ENCODE measurements at places on chromosomes 12 and 14.

DNA sequence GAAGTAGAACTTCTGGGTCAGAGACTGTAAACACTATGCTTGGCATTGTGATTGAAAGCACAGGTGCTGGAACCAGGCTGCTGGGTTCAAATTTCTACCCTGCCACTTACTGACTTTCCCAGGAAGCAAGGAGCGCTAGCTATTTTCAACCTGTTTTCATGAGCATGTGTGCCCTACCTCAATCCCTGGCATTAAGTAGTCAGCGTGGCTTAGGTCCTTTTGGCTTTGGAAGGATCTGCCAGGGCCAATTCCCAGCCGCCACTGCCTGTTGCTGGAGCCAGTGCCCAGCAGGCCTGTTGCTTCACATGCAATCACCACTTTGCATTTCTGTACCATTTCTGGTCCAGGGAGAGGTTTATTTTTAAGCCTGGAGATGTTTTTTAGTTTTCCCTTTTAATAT is 196.3 kb downstream of the TRHDE start:
- no peak for DNase-seq

DNA sequence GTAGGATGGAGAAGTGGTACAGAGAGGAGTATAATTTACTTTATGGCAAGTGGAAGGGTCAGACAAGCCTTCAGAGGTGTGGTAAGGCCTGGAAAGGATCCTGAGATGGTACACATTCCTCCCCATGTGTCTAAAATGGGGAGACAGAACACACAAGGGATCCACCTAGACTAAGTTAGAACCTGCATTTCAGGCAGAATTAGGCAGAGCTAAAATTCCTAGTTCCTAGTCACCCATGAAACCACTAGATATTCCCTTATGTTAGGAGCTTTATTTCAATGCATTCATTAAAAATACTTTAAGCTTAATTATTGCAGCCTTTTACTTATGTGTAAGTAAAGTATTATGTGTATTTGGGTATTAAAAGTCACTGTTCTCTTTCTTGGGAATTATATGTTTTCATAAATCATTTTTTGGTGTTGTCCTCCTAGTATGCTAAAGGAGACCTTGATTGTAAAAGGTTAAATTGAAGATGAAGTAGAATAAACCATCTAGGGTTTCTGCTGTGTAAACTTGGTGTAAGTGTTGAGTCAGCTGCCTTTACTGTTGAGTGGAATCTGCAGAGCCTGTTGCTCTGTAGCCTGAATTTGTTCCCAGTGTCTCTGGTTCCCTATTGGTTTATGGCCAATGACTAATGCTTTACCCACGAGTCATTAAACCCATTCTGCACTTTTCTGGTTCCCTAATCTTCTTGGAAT is 423.2 kb downstream of the ATP23 start:
- DNase-seq, result no peak

DNA sequence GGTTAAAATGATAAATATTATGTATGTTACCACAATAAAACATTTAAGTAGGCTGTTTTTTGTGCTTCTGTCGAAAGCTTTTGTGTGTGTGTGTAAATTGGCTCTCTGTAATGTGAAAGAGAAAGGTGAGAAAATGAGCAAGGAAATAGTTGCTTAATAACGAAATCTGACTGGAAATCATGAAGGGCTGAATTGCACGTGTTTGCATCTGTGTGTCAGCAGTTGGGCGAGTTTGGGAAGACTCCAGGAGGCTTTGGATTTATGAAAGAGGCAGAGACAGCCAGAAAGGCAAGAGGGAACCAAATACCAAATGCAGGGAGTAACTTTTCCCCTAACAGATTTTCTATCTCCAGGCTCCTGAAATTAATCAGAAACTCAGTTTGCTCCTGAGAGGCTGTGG is 47.2 kb upstream of the PLEKHG3 start:
- no peak for DNase-seq

DNA sequence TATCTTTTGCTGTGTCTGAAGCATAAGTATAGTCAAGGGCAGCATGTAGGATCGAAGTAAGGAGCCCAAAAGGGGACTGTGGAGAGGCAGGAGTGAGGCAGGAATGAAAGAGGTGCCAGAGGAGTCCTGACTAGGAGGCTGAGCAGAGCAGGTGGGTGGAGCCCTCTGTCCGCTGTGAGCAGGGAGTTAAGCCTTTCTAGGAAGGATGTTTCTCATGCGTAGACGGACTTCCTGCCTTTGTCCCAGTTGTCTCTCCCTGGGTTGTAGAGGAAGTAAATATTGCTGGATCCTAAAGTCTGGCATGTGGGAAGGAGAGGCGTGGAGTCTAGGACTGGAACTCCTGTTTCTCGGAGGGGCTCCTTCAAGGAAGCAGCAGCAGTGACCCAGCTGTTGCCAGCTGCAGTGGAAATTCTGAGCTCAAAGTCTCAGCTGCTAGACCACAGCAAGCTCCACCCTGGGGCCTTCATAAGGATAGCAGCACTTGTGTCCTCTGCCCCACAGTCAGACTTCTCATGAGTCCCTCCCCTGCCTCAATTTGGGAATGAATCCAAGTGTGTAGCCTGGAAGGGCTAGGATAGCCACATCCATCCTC is 44.0 kb downstream of the RBMS2 start:
- no peak for DNase-seq

DNA sequence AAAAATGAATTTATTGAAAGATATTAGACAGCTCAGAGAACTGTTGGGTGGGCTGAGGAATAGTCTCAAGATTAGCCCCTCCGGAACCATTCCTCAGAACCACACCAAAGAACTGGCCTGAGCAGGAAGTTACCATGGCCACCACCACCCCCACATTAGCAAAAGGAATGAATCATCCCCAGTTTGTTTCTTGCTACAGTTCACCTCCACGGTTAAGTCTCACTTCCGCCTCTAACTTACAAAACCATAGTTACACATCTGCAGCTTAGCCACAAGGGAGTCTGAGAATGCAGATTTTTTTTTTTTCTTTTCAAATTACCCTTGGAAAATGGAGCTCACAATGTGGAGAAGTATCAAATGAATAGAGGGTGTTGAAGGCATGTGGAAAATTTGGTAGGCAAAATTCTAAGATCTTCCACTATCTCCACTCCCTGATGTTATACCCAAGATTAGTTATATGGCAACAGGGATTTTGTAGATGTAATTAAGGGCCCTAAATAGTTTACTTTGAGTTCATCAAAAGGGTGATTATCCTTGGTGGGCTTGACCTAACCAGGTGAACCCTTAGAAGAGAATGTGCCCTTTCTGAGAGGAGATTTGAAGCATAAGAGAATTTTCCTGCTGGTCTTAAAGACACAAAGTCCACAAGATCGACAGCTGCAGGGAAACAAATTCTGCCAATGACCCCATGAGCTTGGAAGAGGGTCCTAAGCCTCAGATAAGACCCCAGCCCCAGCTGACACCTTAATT is 129.8 kb upstream of the KRR1 start:
- DNase-seq, result peak; percentile 17

GRCh38 chr12:104761091-104761490 is 197.0 kb downstream of the SLC41A2 start:
- no peak for DNase-seq

- no peak for DNase-seq
These were observed 116.3 kb downstream of the TMTC3 start for GRCh38 chr12:88258396-88258795.

GRCh38 chr12:99670635-99671034 is 23.1 kb downstream of the GARIN6 start:
- no peak for DNase-seq

- no peak for DNase-seq
These were observed 27.2 kb upstream of the CMAS start for GRCh38 chr12:22018860-22019259.

DNA sequence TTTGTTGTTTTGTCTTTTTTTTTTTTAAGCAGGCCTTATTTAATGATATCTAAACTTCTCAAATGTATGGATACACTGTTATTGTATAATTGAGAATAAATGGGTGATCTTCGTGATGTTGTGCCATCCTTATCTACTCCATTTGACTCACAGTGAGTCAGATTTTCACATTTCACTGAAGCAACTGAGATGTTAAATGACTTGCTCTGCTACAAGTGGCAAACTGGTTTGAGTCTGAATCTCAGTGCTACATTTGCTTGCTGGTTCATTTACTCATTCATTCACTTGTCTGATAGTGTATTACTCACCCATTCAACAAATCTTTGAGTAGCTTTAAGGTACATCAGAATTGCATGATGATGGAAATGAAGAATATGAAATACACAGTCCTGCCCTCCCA is 2.6 kb downstream of the KIAA0586 start:
- no peak for DNase-seq

GRCh38 chr12:108495054-108495453 is 20.0 kb upstream of the FICD start:
- DNase-seq, result no peak

DNA sequence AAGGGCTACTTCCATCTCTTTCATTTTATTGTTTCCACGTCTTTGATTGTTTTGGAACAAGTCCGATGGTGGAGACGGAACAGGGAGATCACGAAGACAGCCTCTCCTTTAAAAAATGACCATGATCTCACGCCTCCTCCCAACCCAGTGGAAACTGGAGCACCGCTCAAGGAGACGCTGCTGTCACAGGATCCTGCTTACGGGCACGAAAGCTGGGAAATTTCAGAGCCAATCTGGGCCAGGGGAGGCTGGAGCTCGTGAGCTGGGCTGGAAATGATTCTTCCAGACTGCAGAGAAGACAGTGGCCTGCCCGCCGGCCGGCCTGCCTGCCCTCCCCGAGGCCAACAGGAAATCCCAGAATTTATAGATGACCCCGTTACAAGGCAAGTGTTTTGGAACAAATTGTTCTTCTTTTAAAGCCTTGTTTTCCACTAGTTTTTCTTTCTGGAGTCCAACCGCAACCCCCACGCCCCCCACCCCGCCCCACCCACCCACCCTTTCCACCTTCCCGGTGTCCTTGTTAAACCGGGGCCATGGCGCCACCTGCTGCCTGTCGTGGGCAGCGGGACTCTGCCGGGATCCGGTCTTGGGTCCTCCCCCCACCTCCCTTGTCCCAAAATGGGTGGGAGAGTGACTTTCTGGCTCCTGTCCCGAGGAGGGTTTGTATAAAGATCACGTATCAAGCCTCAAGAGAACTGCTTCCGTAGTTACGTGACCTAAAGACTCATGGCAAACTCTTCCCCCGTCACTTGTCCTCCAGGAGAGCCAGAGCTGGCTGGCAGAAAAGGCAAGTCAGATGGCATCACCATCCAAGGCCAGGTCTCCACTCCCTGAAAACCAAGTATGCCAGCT is 40.3 kb downstream of the MAP1LC3B2 start:
- DNase-seq, result peak; percentile 32

Measured in activated gamma-delta T cell treated with anti-CD3 and anti-CD28 coated beads, Interleukin-2, amount 50 U/mL, for 16 hours (primary cell).